ENCODE measurements at places on chromosomes 5 and 9. TPM values are rescaled to one million over a fixed set of nuclear protein-coding genes. Genes with fewer than 3 reads are reported as not detected.

TOR4A gene
- total RNA-seq = 48.1 TPM

PCDHA13 gene
- total RNA-seq = not detected

ADAMTS6 gene
- 141 TPM for total RNA-seq

PCDHGA4 gene
- total RNA-seq = 5.0 TPM

PCDHA1 gene
- total RNA-seq = not detected

EGFLAM gene
- 10.1 TPM for total RNA-seq

PCDHA8 gene
- total RNA-seq = under 0.01 TPM

NRARP gene
- total RNA-seq = 0.43 TPM

GNA14 gene
- 1.3 TPM for total RNA-seq

OLFML2A gene
- 11.5 TPM for total RNA-seq

SV2C gene
- not detected for total RNA-seq

PCDHA5 gene
- total RNA-seq = not detected

DRD1 gene
- 0.44 TPM for total RNA-seq

DCP2 gene
- total RNA-seq = 23.0 TPM

SLC25A2 gene
- 0.44 TPM for total RNA-seq

SELENOP gene
- 4.7 TPM for total RNA-seq

FBXL7 gene
- total RNA-seq = 3.1 TPM

FOXD4 gene
- 0.22 TPM for total RNA-seq

SLC27A6 gene
- total RNA-seq = 0.57 TPM

WDR36 gene
- total RNA-seq = 51.2 TPM

TLN1 gene
- 382 TPM for total RNA-seq

DIPK1B gene
- 0.44 TPM for total RNA-seq

CMYA5 gene
- total RNA-seq = 2.0 TPM

ADCY2 gene
- not detected for total RNA-seq

PIP5K1B gene
- total RNA-seq = under 0.01 TPM

SETX gene
- 125 TPM for total RNA-seq

LCN10 gene
- total RNA-seq = not detected

OR1K1 gene
- total RNA-seq = not detected

CCL27 gene
- total RNA-seq = not detected

GTF3C5 gene
- total RNA-seq = 46.2 TPM

LIX1 gene
- not detected for total RNA-seq

DMGDH gene
- total RNA-seq = 1.5 TPM

FBN2 gene
- total RNA-seq = 431 TPM

TAF11L5 gene
- not detected for total RNA-seq

KCNV2 gene
- total RNA-seq = not detected

GABBR2 gene
- 8.3 TPM for total RNA-seq

TAF11L6 gene
- not detected for total RNA-seq

GKAP1 gene
- 0.29 TPM for total RNA-seq

INPP5E gene
- total RNA-seq = 14.7 TPM

UAP1L1 gene
- total RNA-seq = 29.1 TPM

HAVCR1 gene
- 0.88 TPM for total RNA-seq

EPB41L4B gene
- 0.14 TPM for total RNA-seq

KIF4B gene
- 0.14 TPM for total RNA-seq

PCDHA6 gene
- 0.44 TPM for total RNA-seq

C5orf46 gene
- total RNA-seq = not detected

ORM2 gene
- not detected for total RNA-seq

ANXA2R gene
- 3.4 TPM for total RNA-seq

NME5 gene
- not detected for total RNA-seq

MAP3K1 gene
- total RNA-seq = 10.9 TPM

HARS1 gene
- total RNA-seq = 91.9 TPM

ANGPTL2 gene
- 21.2 TPM for total RNA-seq

ADAMTS2 gene
- total RNA-seq = 8.1 TPM

All from placental pericyte (primary cell).